ENCODE measurements at places on chromosomes 16 and 17.

DNA sequence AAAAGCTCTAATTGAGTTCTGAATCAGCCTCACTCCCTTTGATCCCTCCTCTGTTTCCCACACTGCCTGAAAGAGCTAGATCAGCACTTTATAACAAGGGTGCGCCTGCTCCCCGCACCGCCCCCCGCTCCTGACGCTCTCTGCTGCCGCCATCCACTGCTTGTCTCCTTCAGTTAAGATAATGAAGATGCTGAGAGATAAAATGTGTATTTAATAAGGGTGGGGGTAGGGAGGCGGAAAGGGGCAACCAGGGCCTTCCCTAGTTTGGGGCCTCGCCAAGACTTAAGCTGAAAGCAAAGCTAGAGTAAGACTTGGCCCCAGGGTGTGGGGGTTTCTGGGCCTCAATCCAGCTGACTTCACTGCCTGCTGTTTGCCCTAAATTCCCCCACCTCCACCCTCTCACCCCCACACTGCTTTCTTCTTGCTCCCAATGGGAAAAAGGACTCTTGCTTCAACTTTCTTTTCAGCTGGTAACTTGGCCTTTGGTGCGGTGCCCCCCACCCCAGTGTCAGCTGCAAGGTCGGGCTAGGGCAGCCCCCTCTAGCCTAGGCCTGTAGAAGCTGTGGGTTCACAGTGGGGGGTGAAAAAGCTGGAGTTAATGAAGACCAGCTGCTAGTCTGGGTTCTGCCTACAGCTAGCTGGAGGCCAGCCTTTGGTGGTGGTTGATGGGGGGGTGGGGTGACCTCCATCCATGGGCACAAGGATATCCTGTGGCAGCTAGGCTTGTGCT lies 1.8 kb upstream of the RARA start:
- DNase-seq = peak; percentile 42

DNA sequence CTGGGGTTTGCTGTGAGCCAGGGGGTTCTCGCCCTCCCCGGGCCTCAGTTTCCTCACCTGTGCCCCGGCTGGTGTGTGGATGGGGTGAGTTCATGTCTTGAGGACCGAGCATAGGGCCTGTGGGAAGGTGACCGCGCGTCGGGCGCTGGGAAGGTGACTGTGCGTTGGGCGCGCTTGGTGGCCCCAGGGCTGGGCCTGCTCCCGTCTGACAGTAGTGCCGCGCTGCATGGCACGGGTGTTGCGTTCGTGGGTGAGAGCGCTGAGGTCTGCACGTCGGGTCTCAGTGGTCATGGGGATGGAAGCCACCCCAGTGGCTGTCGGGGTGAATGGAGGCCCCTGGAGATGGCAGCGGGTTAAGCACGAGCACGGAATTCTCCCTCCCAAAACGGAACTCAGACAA lies 9.2 kb downstream of the ASPSCR1 start:
- DNase-seq = no peak

GRCh38 chr16:83706394-83706793 lies 101.4 kb upstream of the HSBP1 start:
- no peak for DNase-seq

GRCh38 chr17:5354886-5355415 lies 64.5 kb downstream of the NUP88 start:
- DNase-seq = no peak

DNA sequence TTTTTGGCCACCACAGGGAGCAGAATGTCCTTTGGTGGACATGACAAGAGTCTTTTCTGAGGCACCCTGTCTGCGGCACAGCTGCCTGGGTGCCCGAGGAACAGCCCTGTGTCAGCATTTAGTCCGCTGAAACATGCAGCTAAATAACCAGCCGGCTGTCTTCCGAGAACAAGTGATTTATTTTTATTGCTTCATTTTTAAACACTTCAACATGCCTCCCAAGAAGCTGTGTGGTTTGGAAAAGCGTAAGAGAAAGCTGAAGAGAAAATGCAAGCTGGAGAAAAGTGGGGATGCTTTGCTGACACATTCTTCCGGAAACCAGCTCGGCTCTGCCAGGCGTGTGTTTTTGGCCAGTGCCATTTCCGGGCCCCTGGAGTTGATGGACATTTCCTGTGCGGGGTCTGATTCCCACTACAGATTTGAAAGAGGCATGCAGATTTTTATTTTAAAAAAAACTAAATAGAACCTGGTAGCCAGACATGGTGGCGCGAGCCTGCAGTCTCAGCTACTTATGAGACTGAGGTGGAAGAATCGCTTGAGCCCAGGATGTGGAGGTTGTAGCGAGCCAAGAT lies 94.7 kb downstream of the SEC14L1 start:
- DNase-seq = peak; percentile 9

DNA sequence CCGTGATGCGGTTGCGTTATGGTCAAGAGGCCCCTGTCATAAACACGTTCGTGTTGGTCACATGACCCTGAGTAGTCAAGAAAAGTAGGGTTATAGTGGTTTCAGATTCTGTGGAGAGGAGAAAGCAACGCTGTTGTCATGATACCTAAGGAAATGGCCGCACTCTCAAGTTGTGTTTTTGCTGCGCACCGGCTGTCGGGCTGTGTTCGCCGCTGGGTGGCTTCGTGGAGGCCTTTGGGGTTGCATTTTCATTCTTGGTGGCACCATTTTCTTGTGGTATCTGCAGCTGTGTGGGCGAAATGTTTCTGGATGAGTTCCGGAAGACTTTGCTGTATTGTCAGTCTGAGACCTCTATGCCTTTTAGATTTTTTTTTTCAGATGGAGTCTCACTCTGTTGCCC lies 35.0 kb downstream of the DEF8 start:
- DNase-seq = no peak

GRCh38 chr16:68512183-68512582 lies 26.9 kb upstream of the ZFP90 start:
- no peak for DNase-seq

GRCh38 chr16:6969594-6969993 lies 363.1 kb upstream of the RBFOX1 start:
- no peak for DNase-seq

DNA sequence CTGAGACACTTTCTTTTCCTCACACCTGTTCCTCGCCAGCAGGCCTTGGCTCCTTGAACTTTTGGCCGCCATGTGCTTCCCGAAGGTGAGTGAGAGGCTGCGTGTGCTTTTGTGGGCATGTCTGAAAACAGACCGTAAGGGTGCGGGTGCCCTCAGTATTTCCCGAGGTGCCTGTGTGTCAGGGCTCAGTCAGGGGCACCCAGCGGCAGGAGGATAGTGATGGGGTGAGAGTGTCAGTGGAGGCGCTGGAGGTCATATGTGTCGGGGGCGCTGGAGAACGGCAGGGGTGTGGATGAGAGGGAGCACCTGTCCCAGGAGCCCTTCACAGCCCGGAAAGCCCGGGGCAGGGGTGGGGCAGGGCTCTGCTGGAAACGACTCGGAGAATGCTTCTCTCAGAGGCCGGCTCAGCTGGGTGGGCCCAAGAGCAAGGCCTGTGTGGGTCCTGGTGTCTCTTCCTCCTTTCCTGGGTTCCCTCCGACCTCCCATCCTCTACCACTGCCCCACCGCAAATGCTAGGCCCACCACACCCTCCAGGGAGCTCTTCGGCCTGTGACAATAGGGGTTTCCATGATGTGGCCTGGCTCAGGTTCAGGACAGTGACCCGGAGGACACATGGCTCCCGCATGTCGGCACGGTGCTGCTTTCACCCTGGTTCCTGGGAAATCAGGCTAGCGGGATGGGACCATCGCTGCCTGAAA lies 451 bp downstream of the IL32 start:
- no peak for DNase-seq

- no peak for DNase-seq
These were observed 127.6 kb upstream of the CIBAR2 start for GRCh38 chr16:85239871-85240270.

DNA sequence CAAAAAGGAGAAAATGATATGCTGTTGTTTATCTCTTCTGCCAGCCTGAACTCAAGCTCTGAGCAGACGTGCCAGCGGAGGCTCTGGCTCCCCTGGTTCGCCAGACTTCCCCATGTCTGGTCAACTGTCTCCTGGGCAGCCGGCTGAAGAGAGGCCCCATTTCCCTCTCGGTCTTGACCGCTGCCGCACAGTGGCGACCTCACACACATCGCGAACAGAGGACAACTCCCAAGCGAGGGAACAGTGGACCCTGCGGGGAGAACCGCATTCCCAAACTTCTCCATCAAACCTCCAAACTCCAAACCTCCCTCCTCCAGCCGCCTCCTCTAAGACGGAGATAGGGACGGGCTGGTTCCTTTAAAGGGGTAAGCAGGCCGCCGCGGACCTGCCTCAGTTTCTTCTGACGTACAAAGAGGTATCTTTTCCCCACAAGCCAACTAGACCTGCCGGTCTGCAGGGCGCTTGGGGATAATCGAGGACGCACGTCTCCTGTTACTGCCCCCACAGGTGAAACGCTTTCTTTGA lies 24.9 kb upstream of the RFFL start:
- peak; percentile 31 for DNase-seq

GRCh38 chr17:66675991-66676371 lies 158.9 kb upstream of the CACNG5 start:
- DNase-seq = no peak

- DNase-seq = no peak
These were observed 50.0 kb downstream of the VAC14 start for GRCh38 chr16:70750893-70751467.

DNA sequence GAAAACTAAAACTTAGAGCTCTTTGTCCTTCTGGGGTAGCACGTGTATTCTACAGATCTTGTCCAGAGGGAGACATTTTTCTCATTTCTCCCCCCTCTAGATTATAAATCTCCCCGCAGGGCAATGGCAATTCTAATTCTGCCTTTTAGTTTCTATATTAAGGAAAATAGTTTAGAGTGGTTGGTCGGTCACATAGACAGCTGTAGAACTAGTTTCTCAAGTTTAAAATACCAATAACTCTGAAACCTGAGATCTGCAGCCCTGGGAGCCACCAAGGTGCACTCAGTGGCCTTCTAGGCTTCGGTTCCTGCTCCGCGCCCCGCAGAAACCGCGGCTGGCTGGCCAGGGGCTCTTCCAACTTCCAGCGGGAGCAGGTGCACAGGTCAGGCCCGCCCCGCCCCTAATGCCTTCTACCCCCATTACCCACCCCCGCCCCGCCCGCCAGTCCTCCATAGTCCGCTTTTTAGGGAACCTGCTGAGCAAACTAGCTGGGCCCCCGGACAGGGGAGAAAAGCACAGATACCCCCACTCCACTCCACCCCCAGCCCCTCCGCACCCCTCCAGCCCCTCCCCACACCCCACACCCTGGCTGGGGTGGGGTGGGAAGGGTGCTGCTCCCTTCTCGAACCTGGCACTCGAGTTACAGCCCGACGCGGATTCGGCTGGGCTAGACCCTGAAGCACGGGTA lies 431 bp downstream of the SLFN11 start:
- no peak for DNase-seq

DNA sequence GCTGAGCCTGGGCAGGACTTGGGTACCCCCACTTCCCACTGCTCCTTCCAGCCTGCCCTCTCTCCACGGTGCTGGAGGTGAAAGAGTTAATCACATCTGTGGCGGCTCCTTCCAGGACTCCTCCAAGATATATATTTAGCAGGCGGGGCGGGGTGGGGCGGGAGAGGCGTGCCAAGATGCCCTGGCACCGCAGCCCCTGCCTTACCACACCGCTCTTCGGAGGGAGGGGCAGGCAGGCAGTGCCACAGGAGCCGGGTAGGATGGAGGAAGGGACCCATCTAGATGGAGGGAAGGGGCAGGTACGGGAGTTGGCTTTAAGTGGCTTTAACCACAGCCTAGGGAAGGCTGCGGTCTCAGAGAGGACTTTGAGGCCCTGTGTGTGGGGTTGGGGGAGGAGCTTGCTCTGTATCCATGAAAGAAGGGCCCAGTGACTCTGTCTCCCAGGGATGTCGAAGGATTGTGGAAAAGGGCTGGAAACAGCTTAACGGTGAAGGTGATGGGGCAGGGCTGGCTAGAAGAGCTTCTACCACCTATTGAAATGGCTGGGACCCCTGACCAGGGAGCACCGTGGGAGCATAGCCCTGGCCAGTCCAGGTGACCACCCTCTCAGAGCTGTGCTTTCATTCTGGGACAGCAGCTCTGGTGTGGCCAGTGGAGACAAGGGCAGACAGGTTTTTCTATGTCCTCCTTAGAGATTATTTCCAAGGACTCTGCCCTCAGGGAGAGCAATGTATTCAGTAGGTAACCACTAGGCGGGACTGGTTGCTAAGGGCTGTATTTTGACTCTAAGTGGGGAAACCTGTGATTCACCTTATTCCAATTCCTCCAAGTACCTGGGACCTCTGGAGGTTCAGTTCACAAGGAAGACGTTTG lies 13.0 kb downstream of the GPR142 start:
- no peak for DNase-seq

- DNase-seq = no peak
These were observed at the start of gene SLC16A11 for GRCh38 chr17:7043497-7044198. Gene SLC16A11 (minus strand): TSS chr17:7044092. CDS start chr17:7043513, 579 bp downstream.

- DNase-seq = no peak
These were observed 47.4 kb upstream of the WSB1 start for GRCh38 chr17:27246537-27246936.

DNA sequence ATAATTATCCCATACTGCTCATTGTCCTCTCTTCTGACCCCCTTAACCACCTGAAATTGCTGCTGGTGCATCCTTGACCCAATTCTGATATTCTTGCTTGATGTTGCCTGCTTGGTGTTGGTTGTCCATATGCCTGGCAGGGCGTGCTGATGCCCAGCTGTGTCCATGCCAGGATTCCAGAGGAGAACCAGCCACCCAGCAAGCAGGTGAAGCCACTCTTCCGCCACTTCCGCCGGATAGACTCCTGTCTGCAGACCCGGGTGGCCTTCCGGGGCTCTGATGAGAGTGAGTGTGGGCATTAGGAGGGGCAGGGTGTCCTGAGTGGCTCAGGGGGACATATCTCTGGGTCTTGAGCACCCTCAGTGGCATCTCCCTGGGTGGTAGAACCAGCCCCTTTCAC lies 11.4 kb downstream of the RAPGEFL1 start:
- no peak for DNase-seq

GRCh38 chr17:70629902-70630301 lies 460.6 kb downstream of the KCNJ2 start:
- DNase-seq = no peak

DNA sequence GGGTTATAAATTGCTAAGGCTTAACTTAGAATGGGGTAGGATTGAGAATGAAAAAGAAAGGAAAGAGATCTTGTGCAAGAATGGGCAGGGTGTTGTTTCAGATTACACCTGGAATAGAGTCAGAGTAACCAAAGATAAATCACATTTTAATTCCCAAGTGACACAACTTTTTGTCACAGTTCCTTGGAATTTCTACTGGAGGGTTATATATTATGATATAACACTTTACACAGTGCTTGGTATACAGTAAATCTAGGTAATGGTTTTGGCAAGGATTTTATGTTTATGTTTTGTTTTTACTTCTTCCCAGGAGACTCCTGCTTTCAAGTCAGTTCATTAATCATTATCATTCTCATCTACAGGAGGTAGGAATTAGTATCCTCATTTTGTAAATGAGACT lies 115.7 kb upstream of the KCNJ16 start:
- no peak for DNase-seq
